NCI-H1436 (cell line): ENCODE measurements at places on chromosomes 2 and 18.

GRCh38 chr18:9147440-9148202 is 11.0 kb downstream of the ANKRD12 start:
- peak; percentile 8 for DNase-seq

DNA sequence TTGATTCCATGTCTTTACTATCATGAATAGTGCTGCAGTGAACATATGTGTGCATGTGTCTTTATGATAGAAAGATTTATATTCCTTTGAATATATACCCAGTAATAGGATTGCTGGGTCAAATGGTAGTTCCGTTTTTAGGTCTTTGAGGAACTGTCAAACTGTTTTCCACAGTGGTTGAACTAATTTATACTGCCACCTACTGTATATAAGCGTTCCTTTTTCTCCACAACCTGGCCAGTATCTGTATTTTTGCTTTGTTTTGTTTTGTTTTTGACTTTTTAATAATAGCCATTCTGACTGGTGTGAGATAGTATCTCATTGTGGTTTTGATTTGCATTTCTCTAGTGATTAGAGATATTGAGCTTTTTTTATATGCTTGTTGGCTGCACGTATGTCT is 641.6 kb downstream of the SUCLG1 start:
- DNase-seq, result no peak

DNA sequence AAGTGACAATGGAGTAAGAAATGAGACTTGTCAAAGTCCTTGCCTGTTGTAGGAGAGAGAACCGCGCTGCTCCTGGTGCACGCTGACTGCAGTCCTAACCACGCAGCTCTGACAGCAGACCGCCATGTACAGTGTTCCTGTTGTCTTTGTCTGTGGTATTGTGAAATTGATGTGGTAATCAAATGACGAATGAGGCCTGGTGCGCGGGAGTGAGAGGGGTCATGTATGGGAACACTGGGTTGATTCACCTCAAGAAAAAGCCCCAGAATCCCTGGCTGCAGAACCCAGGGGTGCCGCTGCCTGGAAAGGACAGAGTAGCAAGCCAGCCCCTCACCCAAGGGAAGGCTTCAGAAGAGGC is 64.0 kb downstream of the INPP4A start:
- DNase-seq, result no peak

DNA sequence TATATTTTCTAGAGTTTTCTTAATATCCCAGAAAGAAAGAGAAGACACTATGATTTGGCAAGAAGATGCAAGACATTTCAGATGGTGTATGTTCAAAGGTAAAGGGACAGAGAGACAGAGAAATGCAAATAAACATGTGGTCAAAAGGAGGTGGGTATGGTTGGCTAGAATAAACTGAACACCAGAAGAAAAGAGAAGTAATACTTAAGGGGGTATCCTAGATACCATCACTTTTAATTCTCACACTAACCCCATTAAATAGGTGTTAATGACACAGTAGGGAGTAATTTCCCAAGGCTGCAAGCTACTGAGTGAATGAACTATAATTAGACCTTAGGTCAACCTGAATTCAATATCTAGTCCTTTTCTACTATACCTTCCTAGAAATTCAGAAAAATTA is 111.2 kb upstream of the CD226 start:
- no peak for DNase-seq

- no peak for DNase-seq
Observed at GRCh38 chr2:45256867-45257641, 247.8 kb upstream of the SIX2 start.

DNA sequence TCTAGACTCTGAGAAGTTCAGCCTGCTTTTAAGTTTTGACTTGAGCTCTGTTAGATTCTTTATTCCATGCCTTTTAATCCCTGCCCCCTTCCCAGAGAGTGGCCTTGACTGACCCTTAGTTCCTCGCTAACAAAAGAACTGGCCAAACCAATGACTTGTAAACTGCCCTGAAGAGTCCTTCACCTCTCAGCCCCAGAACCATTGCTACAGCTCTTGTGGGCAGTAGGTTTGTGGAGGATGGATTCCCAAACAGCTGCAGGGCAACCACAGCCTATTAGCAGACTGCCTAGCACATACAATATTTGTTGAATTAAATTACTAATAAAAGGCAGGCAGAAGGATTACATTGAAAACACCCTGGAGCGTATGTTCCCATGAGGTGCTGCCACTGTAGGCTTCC is 163.9 kb downstream of the MAIP1 start:
- no peak for DNase-seq

GRCh38 chr2:6518361-6518760 is 347.3 kb downstream of the CMPK2 start:
- no peak for DNase-seq

DNA sequence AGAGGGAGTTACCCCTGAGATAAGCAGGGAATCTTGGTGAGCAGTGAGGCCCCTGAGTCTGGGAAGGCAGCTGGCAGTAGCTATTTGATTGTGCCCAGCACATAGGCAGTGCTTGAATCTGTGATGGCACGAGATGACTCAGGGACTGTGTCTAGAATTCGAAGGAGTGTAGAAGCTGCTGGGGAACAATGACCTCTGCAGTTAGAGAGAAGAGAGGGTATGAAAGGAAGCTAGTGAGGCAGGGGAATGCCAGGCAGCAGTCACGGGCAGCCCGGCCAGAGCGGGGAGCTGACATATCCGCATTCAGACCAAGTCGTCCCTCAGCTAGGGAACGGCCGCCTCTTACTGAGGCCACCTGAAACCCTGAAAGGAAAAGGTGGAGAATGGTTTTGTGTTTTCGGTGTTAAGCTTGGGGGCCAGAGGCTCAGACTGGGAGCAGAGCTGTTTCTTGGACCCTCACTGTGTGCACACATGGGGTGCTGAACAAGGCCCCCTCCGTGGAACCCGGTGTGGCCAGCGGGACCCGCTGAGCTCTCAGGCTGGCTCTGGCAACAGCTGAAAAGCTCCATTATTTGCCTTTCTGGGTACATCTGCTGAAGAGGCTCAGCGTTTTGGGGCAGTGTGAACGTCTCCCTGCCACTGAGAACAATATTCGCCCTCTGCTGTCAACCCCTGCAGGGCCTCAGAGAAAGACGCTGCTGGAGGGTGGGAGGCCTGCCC is 32.9 kb downstream of the ARHGEF4 start:
- DNase-seq, result no peak

DNA sequence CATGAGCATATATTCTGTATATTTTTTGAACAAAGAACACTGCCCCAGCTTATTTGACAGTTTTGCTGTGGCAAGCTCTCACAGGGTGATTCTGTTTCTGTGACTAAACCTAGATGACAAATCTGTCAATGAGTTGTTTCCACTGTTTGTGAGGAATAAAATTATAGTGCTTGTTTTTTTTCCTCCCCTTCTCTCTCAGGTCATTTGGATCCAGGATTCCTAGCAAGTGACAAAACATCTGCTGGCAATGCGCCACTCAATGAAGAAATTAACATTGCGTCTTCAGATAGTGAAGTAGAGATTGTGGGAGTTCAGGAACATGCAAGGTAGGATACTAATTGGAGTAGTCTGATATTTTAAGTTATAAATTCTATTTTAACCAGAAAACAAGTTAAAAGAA is 149.3 kb downstream of the HAUS1 start:
- DNase-seq, result no peak

- DNase-seq, result no peak
Observed at GRCh38 chr2:44087714-44088092, 81.0 kb upstream of the PPM1B start.

DNA sequence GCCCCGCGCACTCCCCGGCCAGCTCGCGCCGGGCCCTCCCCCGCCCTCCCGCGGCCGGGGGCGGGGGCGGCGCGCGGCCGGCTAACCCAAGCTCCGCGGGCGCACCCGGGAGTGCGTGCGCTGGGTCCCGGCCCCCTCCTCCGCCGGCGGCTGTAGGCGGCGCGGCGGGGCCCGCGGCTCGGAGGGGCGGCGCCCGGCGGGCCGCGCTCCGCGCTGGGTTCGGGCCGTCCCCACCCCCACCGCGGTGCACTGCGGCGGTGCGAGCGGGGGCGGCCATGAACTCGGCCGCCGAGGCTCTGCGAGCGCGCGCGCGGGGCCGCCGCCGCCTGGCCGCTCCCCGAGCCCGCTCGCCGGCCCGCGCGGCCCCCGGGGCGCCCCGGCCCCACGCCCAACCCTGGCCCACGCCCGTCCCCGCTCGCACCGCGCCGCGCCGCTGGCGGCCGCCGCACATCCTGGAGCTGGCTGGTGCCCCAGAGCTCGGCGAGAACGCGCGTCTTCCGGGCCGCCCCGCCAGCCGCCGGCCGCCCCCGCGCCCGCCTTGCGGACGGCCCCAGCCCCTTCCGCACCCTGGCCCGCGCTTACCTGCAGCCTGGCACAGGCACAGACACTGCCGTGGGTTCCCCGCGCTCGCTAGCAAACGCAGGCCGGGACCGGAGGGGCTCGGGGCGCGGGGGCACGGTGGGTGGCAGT is at the start of gene ZBTB14:
Gene ZBTB14, minus strand, starts transcription at position 496 of the 690 bp plus-strand sequence. CDS start 2,480 bp downstream, outside the sequence.
- peak; percentile 65 for DNase-seq

GRCh38 chr2:46277431-46278190 is 19.6 kb upstream of the EPAS1 start:
- DNase-seq, result no peak

DNA sequence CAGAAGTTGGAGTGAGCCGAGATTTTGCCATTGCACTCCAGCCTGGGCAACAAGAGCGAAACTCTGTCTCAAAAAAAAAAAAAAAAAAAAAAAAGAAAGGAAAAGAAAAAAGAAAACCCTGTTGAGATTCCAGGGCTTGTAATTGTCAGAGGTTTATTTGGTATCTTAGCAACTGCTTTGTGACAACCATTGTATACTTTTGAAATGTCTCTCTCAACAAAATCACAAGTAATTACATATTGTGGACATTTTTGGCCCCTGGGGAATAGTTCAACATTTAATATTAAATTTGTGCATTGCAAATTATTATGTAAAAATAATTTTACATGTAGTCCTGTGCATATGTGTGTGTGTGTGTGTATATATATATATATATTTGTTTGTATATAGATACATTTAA is 270.8 kb downstream of the GALNT13 start:
- peak; percentile 10 for DNase-seq

DNA sequence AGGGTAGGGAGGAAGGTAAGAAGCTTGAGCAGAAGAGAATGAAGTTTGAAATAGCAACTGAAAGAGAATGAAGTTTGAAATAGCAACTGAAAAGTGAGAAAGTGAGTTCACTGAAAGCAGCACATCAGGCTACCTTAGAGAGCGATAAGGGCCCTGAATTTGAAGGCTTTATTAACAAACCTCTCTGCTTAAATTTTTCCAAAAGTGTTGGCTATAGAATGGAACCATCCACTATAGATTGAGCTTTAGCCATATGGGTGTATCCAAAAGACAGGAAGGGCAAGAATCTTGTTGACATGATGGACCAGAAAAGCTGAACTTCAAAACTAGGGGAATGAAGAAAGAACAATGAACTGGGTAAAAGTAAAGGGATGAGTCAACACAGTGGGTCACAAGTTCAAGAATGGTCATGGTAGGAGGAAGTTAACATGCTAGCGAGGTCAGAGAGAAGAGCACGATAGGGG is 122.5 kb downstream of the ASXL3 start:
- DNase-seq, result no peak
